Tongue (tissue), 3 donors: ENCODE measurements at places on chromosomes 16 and 17.

- DNase-seq: no peak
These were observed 3.9 kb upstream of the TRPV1 start for GRCh38 chr17:3613124-3613523.

DNA sequence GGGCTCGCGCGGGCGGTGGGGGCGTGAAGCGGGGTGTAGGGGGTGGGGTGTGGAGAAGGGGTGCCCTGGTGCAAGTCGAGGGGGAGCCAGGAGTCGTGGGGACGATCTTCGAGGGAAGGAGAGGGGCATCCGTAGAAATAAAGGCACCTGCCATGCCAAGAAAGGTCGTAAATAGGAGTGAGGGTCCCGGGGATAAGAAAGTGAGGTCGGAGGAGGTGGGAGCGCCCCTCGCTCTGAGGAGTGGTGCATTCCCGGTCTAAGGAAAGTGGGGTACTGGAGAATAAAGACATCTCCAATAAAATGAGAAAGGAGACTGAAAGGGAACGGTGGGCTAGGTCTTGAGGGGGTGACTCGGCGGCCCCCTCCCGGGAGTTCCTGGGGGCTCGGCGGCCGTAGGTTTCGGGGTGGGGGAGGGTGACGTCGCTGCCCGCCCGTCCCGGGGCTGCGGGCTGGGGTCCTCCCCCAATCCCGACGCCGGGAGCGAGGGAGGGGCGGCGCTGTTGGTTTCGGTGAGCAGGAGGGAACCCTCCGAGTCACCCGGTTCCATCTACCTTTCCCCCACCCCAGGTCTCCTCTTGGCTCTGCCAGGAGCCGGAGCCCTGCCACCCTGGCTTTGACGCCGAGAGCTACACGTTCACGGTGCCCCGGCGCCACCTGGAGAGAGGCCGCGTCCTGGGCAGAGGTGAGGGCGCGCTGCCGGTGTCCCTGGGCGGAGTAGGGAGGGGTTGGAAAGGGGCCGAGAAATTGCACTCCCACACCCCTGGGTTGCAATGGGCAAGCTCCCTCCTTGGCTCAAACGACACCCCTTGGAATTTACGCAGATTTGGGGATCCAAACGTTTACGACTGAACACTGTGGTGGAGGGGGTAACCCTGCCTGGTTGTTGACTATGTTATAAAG, 888 bp downstream of the CDH1 start:
- no peak for DNase-seq

DNA sequence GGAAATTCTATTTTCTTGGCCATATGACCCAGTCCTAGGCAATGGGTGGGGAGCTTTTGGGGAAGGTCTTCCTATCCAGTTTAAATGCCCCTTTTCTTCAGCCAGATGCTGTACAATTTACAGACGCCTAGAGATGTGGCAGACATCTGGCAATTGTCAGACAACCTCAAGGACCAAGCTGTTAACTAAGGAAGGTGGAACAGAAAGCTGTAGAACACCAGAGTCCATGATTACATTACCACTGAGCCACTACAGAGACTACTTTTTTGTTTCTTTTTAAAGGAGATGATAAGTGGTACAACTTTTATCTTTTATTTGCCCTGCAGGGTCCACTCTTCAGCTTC, 21.1 kb upstream of the CORO6 start:
- no peak for DNase-seq

GRCh38 chr16:54805648-54806047, 125.0 kb upstream of the IRX5 start:
- DNase-seq: no peak

DNA sequence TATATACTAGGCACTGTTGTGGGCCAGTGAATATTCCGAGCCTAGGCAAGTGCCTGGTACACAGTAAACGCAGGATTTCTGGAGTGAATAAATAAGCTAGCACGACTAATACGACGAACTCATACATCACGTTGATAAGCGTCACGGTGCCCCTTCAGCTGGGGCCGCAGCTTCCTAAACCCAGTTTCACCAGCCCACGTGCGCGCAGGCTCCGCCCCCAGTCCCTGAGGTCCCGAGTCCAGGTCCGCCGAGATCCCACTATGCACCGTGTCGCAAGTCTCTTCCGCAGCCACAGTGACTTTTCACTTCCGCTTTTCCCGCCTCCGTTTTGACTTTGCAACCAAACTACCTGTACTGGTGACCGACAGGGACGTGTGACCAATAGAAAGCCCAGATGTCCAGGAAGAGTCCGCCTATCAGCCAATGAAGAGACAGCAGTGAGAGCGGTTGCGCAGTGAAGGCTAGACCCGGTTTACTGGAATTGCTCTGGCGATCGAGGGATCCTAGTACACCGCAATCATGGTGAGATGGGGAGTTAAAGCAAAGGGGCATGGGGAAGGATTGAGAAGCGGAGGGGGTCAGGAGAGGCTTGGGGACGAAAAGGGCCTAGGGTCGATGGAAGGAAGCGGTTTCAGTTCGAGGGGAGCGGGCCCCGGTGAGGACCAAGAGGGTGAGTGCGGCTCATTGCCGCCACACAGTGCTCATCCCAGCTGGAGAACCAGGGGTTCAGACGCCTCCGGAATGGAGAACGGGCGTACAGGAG, at the start of gene PSMB3:
TSS of gene PSMB3 (plus strand) at position 434 of the 763 bp plus-strand sequence. CDS start at position 520, 86 bp downstream.
- peak; percentile 99 for DNase-seq

GRCh38 chr17:72421128-72422092, 300.6 kb downstream of the SOX9 start:
- DNase-seq: peak; percentile 63

GRCh38 chr17:57130708-57131461, 45.8 kb downstream of the AKAP1 start:
- peak; percentile 93 for DNase-seq

GRCh38 chr17:429589-429988, 77.0 kb upstream of the RPH3AL start:
- no peak for DNase-seq

DNA sequence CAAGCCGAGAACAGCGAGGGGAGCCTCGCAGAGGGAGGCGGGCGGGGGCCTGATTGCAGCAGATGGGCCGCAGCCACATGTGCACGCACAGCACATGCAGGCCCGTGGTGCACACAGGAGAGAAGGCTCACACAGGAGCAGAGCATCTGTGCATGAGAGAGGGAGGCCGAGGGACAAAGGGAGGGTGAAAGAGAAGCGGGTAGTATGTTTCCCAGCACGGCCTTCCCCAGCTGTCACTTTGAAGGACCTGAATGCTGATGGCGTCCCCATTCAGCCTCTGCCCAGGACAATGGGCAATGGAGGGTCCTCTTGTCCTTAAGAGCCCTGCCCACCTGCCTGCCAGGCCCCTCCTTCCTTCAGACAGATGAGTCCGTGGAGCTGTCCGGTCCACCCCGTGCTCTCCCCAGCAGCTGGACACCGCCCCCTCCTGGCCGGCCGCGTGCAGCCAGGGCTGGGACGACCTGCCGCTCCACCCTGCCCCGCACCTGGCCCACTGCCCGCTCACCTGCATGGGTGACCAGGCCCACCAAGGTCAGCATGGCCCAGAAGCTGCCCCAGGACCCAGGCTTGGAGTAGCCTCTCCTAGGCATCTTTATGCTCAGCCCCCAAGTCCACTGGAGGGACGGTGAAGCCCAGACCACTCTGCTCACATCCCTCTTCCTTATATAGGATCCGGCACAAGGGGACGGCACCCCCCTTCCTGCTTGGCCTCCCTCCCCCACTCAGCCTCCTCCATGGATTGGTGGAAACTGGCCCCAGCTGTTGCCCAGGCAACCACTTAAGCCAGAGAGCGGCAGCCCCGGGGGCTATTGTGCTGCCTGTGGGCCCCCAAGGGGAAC, at the start of gene BTBD17:
TSS of gene BTBD17 (minus strand) at position 639 of the 839 bp plus-strand sequence. CDS start at position 590, 49 bp downstream.
- peak; percentile 55 for DNase-seq

- no peak for DNase-seq
These were observed 1.7 kb upstream of the PRR35 start for GRCh38 chr16:558298-559020.

GRCh38 chr17:79591695-79592094, 19.2 kb downstream of the RBFOX3 start:
- no peak for DNase-seq

DNA sequence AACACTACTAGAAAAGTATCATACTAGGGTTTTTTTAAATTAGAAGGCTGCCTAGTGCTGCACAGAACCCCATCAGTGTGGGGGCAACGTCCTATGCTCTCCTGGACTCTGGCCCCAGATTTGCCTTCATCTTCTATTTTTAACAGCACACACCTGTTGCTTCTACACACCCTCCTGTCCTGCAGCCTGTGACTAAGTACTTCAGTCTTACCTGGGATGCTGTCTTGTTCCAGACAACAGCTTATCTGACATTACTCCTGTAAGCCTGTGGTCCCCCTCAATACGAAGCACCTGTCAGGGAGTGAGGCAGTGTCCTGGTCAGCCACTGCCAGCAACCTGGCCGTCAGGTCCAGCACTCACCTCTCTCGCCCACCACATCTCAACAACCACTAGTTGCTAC, 247.6 kb upstream of the PSMD7 start:
- no peak for DNase-seq
